Activated T-helper 1 cell treated with anti-CD3 and anti-CD28 coated beads, Interleukin-12 subunit alpha, Interleukin-12 subunit beta, Interleukin-2, Interleukin-4 antibody, amounts not matched to agents 30 ng/mL and 10 ng/mL and 1 ng/mL, durations not matched to agents 14 hours and 24 hours and 36 hours (primary cell): ENCODE measurements at places on chromosomes 5 and 9. TPM values are rescaled to one million over a fixed set of nuclear protein-coding genes. Genes with fewer than 3 reads are reported as not detected.

- DNase-seq = no peak
These were observed 123.4 kb upstream of the NFIL3 start for GRCh38 chr9:91547081-91547480.

GRCh38 chr9:88813638-88814209, 177.5 kb upstream of the S1PR3 start:
- no peak for DNase-seq

- DNase-seq = no peak
These were observed 69.2 kb upstream of the CTNND2 start for GRCh38 chr5:11973469-11973868.

DNA sequence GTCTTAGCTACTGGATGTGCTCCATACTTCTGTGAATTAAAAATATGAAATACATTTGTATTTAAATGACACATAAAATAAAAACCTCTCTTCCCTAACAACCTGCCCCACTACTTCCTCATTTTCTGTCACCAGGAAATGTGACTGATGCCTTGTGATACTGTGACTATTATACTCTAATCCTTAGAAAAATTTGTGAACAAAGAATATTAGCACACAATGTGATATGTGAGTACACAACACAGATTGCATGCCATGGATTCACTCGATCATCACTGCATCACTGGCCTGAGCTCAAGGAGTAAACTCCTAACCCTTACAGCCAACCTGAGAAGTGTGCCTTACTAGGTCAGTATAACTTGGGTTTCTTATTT, 281.0 kb downstream of the EFNA5 start:
- DNase-seq = no peak

DNA sequence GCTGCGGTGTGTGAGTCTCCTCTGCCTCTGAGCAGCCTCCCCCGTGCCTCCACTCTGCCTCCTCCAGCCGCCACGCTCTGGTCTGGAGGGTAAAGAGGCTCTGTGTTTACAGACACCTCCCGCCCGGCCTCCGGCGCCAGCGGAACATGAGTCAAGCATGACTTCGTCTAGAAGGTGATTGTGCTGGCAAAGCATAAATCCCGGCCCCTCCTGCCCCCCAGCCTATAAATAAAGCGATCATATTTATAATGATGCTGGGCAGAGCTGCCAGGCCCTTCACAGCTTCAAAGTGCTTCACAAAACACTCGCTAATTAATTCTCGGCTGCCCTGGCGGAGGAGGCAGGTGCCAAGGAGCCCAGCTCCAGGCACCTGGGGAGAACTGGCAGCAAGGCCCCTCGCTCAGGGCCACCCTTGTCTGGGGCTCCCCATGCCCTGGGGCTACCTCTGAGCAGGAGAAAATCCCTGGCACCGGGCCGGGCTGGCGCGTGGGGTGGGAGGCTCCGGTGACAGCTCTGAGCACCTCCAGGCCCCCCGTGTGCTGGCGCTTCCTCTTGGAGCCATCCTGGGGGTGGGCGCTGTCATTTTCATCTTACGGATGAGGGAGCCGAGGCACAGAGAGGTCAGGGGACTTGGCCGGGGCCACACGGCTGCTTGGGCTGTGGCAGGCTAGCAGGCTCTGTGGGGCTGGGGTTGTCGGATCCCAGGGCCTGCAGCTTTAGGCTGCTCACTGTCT, 87.8 kb downstream of the RXRA start:
- no peak for DNase-seq

Gene SEMA5A
- total RNA-seq = 0.12 TPM in 1 of 2 replicates, not detected in the other

DNA sequence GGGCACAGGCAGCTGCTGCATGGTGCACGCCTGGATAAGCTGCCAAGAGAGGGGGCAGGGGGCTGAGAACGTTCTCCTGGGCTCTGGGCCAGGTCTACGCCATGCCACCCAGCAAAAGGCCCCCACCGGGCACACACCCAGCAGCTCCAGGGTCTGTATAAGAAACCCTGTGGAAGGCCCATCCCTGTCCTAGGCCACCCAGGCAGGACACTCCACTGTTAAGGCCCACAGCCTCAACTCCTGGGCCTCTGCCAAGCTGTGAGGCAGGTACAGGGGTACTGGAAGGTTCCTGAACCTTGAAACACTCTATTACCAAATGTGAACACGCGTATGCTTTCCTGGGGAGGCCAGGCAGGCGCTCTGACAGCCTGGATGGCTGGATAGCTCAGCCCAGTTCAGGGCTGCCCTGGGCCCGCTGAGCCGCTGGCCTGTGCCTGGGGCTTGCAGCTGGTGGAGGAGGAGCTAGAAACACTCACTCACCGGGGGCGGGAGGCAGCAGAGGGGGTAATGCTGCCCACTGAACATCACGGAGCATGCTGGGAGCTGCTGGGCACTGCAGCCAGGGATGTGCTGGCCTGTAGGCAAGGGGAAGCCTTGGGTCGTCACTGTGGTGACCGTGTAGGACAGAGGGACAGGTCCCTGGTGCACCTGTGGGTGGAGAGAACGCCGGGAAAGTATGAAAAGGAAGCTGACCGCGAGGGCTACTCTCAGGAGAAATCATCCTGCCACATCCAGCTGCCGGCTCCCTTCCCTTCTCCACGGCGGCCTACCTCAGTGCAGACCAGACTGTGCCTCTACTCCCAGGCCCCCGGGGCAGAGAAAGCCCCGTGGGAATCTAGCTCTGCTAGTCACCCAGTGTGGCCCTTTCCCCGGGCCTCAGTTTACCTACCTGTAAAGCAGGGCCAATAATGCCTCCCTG, 6.0 kb downstream of the RNF44 start:
- no peak for DNase-seq

DNA sequence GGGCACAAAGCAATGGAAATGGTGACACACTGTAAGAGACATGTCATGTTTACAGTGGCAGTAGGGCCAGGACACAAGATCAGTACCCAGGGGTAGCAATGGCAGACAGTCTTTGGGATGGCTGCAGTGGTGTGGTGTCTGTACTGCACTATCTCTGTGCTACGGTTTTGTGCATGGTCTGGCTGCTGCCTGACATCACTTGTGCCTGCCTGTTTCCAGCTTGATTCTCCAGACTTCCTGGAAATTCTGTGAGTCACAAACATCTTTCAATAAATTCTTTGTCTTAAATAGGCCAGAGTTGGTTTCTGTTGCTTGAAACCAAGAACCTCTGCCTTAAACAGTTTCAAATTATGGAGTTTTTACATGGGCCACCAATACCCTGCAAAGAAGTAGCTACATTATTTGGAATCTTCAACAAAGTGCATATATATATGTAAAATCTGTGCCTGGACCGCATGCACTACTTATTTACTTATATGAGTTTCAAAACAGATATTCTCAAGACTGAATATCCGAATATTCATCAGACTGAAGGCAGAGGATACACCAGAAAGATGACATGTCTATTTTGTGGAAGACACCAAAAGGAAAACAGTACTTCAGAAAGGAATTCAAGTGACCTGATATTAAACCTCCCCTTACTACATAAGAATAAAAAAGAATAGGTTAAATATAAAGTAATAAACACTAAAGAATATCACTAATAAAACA, 188.1 kb downstream of the RFX3 start:
- no peak for DNase-seq

Gene WNK2
- total RNA-seq = 2.2 and 3.0 TPM in 2 replicates

DNA sequence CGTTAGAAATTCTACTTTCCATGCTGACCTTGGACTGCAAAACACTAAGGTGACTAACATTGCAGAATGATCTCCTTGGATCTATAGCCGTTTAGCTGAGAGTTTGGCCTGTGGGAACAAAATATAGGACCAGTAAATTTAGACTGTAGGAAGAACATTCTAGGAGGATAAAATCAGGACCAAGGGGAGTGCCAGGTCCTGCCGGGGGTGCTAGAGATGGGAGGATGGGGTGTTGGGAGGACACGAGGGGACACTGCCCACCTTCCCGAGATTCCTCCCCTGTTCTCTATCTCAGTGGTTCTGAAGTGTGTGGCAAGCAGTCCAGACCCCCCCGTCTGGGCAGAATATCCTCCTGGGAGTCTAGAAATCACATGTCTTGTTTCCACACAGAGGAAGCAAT, 445.2 kb downstream of the ZSWIM6 start:
- no peak for DNase-seq

DNA sequence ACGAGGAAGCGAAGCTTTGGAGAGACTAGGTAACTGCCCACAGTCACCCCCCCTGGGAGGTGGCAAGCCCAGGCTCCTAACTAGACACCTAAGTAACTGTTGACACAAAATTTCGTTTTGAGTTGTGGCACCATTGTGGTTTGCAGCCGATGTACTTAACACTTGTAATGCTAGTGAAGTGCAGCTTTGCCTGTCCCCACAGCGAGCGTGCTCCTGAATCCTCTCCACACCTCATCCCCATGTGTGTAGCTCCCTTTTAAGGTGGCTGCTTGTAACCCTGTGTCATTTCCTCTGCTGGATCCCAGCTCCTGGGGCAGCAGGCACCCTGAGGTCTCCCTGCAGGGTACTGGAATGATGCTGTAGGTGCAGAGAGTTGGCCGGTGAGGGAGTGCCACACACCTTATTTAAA, 114.9 kb downstream of the TRIO start:
- DNase-seq = no peak

Gene LVRN
- not detected in 2 replicates for total RNA-seq

GRCh38 chr5:69295088-69295754, 37.4 kb downstream of the CCDC125 start:
- DNase-seq = no peak
